ENCODE measurements at places on chromosomes 7 and 10.

DNA sequence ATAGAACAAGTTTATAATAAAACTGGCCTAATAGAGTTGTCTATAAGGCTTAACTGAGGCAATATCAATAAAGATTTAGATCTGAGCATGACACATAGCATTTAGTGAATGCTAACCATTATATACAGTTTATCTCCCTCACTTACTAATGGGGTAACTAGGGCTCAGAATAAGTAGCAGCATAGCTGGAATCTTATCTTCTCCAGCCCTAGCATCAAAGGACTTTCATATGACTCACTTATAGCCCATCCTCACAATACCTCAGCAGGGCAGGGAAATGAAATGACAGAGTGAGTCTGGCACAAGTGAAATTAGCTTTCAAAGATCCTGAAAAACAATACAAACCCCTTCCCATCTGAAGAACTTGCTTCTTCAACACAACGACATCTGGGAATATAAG is 362.9 kb downstream of the KIF20B start:
- no peak for DNase-seq

- DNase-seq = no peak
Observed at GRCh38 chr7:80225361-80225760, 90.7 kb downstream of the GNAI1 start.

DNA sequence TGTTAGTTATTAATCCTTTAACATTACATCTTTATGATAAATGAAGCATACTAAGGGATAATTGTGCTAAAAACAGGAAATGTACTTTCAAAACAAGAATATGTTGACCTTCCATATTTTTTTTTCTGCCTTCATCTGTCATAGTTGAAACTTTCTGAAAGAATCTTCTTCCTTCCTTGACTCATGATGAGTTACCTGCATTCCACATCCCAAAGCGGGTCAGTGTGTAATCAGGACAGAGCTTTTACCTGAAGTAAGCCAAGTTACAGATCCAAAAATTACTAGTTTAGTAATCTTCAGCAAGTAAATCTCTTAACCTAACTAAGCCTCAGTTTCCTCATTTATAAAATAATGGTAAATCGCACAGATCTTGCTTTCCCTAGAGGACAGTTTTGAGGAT is 13.4 kb upstream of the ARL4A start:
- DNase-seq = no peak

DNA sequence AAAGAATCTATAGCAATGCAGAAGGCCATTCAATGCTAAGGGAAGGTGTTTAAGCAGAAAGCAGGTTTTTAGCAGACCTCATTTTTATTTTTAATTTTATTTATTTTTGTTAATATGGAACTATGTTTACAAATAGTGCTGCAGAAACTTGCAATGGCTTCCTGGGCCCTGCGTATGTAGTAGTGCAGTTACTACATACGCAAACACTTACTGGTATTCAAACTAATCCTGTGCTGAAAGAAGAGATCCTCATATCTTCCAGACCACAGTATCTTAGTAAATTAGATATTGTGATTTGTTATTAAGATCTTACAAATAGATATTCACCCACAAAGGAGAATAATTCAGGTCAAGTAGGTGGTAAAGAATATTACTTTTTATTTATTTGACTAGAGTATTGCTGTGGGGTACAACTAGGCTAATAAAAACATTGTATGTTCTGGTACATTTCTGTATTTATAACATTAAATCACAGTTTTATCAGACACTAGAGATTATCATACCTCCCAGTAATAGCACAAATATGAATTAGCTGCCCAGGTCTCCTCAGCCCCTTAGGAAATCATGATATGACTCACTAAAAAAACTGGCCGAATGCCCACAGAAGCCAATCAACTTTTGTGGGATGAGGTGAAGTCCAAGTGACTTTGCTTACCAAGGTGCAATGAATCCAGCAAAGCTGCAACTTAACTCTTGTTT is 57.6 kb downstream of the RNLS start:
- peak; percentile 52 for DNase-seq

GRCh38 chr7:27221201-27221797 is 21.3 kb upstream of the EVX1 start:
- DNase-seq = no peak

- DNase-seq = no peak
Observed at GRCh38 chr7:43560742-43561330, 22.1 kb upstream of the STK17A start.

GRCh38 chr7:51067757-51068156 is 248.9 kb downstream of the COBL start:
- DNase-seq = no peak

DNA sequence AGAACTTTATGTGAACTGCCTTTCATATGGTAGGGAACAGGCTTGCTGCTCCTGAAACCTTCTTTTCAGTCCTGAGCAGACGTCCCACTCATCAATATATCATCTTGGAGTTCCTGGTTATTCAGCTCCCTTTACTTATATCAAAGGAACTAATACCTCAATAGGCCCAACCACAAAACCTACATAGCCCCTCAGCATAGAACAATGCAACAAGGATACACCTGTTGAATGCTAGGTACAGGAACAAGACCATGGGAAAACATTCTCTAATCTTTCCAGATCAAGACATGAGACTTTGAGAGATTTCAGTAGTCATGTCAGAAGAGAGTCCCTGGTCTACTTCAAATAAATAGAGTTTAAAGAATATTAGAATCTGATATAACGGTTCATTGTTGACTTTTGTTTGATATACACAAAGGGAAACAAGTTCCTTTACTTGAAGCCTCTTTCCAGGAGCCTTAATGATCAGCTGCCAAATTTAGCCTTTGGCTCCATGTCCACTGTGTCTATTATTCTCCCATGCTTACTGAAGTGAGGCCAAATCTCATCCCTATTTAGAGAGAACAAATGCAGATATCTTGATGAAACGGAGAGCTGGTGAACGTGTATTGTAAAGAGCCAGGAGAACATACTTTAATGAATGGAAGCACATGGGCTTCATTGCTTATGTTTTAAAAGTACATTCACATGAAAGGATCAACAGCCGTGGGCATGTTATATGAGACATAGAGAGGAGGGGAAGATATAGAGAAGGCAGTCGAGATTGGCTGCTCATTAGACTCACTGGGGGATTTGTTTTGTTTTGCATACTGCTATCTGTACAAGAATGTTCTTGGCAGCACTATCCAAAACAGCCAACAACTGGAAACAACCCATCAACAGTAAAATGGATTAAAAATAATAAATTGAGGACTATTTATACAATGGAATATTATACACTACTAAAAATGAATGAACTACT is 9.5 kb downstream of the RHOBTB1 start:
- no peak for DNase-seq

DNA sequence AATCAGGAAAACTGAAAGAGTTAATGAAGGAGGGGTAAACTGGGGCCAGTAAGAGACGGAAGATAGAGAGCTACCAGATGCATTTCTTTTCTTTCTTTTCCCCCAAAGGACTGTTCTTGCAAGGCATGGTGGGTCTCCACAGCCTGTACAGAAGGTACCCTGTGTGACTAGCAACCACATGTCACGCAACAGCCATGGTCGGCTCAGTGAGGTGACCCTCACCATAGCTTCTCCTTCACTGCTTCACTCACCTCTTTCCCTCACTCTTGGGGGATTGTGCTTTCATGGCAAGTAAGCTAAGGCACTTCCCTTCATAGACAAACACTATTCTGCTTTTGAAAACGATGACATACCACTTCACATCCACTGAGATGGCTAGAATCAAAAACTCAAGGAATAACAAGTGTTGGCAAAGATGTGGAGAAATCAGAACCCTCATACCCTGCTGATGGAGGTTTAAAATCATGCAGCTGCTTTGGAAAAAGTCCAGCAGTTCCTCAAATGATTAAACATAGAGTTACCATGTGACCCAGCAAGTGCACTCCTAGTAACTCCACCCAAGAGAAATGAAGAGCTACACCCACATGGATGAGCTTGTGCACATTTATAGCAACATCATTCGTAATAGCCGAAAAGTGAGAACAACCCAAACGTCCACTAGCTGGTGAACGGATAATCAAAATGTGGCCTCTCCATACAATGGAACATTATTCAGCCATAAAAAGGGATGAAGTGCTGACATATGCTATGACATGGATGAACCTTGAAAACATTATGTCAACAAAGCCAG is 3.8 kb upstream of the INSIG1 start:
- DNase-seq = no peak

DNA sequence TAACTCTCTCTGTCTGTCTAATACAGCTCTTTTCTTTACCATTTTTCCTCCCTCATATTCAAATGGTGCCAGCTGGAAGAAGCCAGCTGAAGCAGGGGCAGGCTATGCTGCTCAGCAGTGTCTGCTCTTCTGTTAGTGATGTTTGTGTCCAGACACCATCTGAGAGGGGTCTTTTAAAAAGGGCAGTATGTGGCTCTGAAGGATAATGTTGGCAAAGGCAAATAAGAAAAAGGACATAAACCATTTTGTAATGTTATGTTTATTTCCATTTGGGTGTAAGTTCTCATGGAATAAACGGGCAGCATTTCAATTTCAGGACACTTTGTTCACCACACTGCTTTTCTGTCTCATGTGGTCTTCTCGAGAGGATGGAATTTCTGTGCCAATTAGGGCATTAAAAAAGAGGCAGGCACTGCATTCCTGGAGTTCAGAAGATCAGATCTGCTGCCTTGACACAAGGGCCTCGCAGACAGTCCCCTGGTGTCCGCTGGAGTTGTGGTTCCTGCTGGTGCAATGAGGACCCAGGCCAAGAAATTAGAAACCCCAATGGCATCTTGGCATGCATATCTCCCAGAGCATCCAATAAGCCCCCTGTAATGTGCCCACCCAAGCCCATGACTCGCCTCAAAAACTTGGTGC is 109.0 kb upstream of the ELMO1 start:
- DNase-seq = no peak

GRCh38 chr7:127755521-127755920 is 103.5 kb downstream of the SND1 start:
- no peak for DNase-seq

DNA sequence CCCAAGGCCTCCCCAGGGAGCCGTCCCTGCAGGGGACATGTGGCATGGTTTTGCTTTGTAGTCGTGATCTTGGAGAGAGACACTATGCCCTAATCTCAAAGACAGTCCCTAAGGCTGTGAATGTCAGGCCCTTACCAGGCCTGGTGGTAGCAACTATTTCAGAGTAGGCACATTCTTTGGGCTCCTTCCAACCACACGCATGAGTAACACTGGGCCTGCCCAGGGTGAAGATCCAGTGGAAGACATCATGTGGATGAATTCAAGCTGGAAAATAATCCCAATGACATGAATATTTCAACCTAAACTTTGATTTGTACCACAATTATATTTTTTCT is 39.5 kb upstream of the INSIG1 start:
- no peak for DNase-seq

DNA sequence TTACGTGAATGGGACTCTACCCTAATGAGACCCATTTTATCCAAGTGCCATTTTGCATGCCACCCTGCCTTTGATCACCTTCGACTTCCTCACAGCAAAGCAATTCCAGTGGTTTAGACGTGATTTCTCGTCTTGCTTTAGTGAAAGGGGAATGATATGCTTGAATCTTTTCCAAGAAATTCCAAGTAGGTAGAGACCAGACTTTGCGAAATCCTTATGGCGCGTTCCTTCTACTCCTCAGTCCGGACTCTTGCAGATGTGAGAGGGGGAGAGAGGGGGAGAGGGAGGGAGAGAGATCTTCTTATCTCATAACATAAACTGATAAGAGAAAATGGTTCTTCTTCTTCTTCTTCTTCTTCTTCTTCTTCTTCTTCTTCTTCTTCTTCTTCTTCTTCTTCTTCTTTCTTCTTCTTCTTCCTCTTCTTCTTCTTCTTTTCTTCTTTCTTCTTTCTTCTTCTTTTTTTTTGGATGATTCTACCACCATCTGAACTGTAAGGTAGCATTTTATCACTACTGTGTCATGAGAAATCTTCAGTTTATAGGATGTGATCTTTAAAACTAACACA is 883 bp downstream of the SPAG6 start:
- no peak for DNase-seq

DNA sequence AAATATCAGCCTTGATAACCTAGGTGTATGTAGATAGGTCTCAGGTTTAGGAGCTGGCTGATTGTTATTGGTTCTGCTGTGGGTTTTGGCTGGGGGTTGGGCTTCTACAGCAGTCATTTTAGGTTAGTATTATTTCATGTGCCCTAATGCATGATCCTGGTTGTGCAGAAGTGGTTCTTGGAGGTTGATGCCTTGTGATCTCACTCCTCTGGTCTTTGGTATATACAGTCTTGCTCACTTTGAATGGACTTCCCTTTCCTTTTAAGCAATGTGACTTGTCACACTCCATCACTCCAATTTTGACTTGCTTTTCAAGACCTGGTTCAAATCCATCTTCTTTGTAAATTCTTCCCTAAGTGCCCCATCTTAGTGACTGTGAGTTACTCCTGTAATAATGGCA is 188.9 kb downstream of the LRMDA start:
- DNase-seq = no peak

GRCh38 chr7:44309271-44310091 is 15.9 kb downstream of the CAMK2B start:
- DNase-seq = no peak

DNA sequence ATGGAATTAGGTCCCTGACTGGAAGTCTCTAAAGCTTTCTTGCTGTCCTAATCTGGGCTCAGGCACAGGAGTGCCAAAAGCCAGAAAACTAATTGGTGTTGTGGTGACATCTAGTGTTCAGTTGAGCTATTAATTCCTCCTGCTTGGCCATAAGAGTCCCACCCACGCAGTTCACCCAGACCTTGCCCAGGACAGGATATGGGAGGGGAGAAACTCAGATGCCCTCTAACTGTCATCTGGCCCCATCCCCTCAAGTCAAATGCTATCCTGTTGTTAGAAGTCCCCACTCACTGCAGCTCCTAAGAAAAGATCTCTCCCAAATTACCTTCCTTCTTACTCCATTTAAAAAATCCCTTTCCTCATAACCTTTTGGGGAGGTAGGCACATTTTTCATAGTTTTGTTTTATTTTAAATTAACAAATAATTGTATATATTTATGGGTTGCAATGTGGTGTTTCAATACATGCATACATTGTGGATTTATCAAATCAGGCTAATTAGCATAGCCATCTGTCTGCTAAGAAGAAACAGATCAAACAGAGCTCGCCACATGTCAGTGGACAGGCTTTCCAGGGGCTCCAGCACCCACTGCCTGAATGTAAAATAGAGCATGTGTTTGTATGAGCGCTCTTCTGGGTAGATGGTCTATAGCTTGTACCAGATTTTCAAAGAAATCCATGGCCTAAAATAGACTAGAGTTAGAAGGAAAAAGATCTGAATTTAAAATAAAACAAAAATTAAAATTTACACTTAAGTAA is 84.0 kb downstream of the GSAP start:
- no peak for DNase-seq

DNA sequence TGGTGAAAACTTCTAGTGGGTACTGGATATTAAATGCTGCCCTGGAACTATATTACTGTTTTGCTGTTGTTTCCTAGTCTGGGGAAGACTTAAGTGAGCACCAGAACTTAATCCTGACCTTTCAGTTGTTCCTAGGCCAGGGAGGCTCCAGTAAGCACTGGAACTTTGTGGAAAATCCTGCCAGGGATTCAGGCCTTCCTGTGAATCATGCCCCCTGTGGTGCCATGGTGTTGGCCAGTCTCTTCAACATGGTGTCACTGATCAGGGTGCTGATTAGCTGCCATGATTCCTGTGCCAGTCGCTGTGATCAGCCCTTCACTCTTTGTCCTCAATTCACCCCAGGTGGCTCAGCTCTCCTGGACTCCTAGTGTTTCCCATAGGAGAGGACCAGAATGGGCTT is 8.5 kb upstream of the AOAH start:
- DNase-seq = no peak
